ENCODE measurements at places on chromosomes 6 and 20.
A peak's percentile ranks its signal among the peaks of the same experiment; 100 is the strongest.

GRCh38 chr6:13421425-13422059 lies 65.9 kb downstream of the GFOD1 start:
- no peak for DNase-seq

GRCh38 chr6:64146094-64146493 lies 510.5 kb downstream of the PHF3 start:
- no peak for DNase-seq

- peak; percentile 37 for DNase-seq
Observed at GRCh38 chr6:166955121-166955864, 1.1 kb downstream of the RNASET2 start.

DNA sequence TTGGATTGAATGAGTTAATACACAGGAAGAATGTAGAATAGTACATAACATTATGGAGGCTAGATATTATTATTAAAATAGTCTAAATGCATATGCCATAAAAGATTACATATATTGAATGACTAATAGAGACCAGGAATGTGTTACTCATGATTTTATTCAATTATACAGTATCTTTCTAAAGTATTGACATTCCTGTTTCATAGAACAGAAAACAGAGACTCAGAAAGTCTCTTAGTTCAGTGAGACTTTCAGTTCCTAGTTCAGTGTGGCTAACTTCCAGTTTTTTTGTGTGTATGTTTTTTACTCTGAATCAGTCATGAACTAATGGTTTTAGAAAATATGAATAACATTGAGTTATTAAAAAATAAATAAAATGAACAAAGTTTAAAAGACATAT lies 34.6 kb upstream of the TMEM244 start:
- DNase-seq, result no peak

DNA sequence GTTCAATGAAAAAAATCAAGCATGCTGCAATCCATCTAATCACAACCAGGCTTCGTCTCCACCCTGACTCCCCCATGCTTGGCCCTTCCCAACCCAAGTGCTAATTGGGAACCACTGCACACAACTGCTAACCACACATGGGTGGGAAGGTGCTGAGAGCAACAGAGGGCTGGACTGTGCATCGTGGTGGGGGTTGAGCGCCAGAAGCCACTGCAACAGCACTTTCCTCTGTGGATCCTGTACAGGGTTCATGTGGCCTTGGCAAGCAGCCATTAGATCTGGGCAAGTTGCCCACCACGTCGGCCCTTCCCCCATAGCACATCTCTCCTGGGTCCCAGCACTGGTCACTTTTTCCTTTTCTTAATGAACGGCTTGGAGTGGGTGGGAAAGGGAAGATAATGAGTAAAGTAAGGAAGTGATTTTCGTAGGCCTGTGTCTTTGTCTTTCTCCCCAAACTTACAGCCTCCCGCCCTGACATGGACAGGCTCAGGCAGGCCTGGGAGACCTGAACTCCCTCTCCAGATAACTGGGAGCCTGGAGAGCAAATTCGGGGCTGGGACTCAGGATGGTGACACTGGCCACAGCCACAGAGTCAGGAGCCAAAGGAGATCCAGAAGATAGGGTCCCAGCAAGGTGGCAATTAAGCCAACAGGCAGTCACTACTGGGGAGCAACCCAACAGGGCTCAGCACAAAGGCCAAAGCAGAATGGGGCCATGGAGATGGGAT lies 34.4 kb upstream of the MRPS10 start:
- no peak for DNase-seq

GRCh38 chr6:9225441-9225871 lies 790.1 kb upstream of the SLC35B3 start:
- no peak for DNase-seq

- DNase-seq, result no peak
Observed at GRCh38 chr20:48211847-48212246, 426.6 kb upstream of the SULF2 start.

GRCh38 chr6:21200134-21200870 lies 393.2 kb upstream of the SOX4 start:
- no peak for DNase-seq

GRCh38 chr6:17984812-17985670 lies 2.4 kb downstream of the KIF13A start:
- no peak for DNase-seq

- no peak for DNase-seq
Observed at GRCh38 chr6:5726976-5727718, 279.6 kb downstream of the NRN1 start.
